Esophagus squamous epithelium (tissue), 5 donors: ENCODE measurements at places on chromosomes 2 and 18. TPM values are rescaled to one million over a fixed set of nuclear protein-coding genes. Genes with fewer than 3 reads are reported as not detected.

- peak within 1 kb of the TSS; percentile 85 for H3K27ac ChIP-seq
- H3K4me1 ChIP-seq, result peaks cover 5% of the 10 kb centered on the region
- H3K4me3 ChIP-seq, result peak within 1 kb of the TSS; percentile 77
- no peak for DNase-seq
These were observed at the start of gene SLC8A1 for GRCh38 chr2:40451918-40452605. Gene SLC8A1 (minus strand): TSS chr2:40452090.

GRCh38 chr2:132662732-132663131 lies 7.3 kb downstream of the LYPD1 start:
- H3K27ac ChIP-seq, result no peak overlapping the region
- H3K36me3 ChIP-seq, result no peaks in the 10 kb centered on the region
- no peaks in the 10 kb centered on the region for H3K4me1 ChIP-seq
- DNase-seq, result no peak

The CAPN14 gene
- 124 TPM for total RNA-seq

DNA sequence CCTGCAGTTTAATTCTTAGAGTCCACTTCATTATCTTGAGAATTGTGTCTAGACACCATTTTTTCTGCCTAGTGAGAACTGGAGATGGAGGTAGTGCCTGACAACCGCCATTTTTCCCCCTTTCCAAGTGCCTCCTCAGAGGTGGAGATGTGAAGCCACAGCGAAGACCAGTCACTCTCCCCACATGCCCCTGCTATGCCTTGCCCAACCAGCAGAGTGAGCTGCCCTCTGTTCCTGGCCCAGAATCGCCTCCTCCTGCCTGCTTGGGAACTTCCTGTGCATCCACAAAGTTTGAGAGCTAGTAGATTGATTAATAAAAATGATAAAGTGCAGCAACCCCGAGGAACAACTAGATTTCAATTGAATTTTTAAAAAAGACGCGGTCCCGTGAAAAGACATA lies 123.3 kb downstream of the CLIP4 start:
- peaks cover 12% of the 10 kb centered on the region for H3K4me1 ChIP-seq
- no peak overlapping the region for H3K27ac ChIP-seq
- no peaks in the 10 kb centered on the region for H3K36me3 ChIP-seq

- H3K4me1 ChIP-seq, result peaks cover 5% of the 10 kb centered on the region
- no peaks in the 10 kb centered on the region for H3K36me3 ChIP-seq
- no peak overlapping the region for H3K27ac ChIP-seq
- H3K4me3 ChIP-seq, result no peak overlapping the region
These were observed 25.9 kb downstream of the COL5A2 start for GRCh38 chr2:189153619-189154018.

The CROCC2 gene
- not detected for total RNA-seq

The ARMC9 gene
- 13.9 TPM for total RNA-seq

GRCh38 chr18:67144329-67144728 lies 372.2 kb downstream of the DSEL start:
- H3K4me3 ChIP-seq, result no peak overlapping the region
- no peak for DNase-seq

- H3K27me3 ChIP-seq, result no peaks in the 10 kb centered on the region
- no peak overlapping the region for H3K27ac ChIP-seq
- H3K4me1 ChIP-seq, result peaks cover 5% of the 10 kb centered on the region
These were observed 11.8 kb upstream of the ZFP36L2 start for GRCh38 chr2:43238176-43238575.

GRCh38 chr18:59921384-59921891 lies 21.6 kb downstream of the PMAIP1 start:
- H3K36me3 ChIP-seq, result no peaks in the 10 kb centered on the region
- H3K4me1 ChIP-seq, result peaks cover 12% of the 10 kb centered on the region
- DNase-seq, result no peak
- no peak overlapping the region for H3K4me3 ChIP-seq
- H3K27ac ChIP-seq, result no peak overlapping the region
- H3K27me3 ChIP-seq, result no peaks in the 10 kb centered on the region

GRCh38 chr2:157677941-157678340 lies 49.3 kb upstream of the ACVR1C start:
- H3K27ac ChIP-seq, result no peak overlapping the region
- H3K27me3 ChIP-seq, result no peaks in the 10 kb centered on the region
- no peaks in the 10 kb centered on the region for H3K36me3 ChIP-seq
- H3K4me1 ChIP-seq, result no peaks in the 10 kb centered on the region

- DNase-seq, result no peak
- no peaks in the 10 kb centered on the region for H3K4me1 ChIP-seq
- peak overlapping the region; percentile 3 for H3K4me3 ChIP-seq
- H3K36me3 ChIP-seq, result no peaks in the 10 kb centered on the region
These were observed 62.1 kb downstream of the TMEM17 start for GRCh38 chr2:62443886-62444285.
